ENCODE measurements at places on chromosomes 5 and 9.

DNA sequence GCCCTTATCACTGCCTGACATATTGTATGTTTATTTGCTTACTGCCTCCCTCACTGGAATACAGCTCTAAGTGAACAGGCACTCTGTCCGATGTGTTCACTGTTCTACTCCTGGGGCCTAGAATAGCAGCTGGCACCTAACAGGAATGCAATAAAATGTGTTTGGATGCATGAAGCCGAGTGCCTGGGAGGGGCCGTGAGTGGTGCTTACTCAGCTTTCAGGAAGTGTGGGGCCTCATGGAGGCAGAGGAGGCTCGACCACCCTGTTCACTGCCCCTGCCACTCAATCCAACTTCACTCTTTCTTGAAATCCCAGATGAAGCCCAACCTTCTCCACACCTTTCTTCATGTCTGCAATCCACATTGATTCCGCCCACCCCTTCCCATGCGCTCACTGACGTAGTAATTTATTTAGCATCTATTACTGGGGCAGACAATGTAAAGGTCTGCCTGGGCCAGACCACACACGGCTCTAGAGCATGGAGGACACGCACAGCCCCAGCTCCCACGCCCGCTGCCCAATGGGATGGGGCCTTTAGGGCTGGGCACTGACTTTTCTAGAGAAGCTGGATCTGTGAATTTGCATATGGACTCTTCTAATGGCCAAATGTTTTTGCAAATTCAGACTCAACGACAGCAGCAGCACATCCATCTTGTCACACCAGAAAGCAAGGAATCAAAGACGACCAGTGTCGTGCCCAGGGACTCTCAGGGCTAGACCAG is 21.3 kb downstream of the TBC1D9B start:
- no peak for DNase-seq

DNA sequence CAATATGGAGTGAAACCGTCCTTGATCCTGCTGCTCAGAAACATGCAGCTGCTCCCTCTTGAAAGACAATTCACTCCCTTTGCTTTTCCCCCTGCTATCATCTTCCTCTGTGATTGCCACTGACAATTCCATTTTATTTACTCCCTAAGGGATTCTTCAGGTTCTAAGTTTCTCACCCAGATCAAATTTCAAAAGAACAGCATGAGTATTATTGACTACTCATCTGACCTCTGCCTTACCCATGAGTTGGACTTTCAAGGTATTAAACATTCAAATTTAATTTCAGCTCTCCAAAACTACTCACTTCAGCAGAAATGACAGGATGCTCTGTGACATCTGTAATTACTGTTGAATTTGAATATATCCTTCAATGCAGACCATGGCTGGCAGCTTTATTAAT is 236.5 kb upstream of the HAPLN1 start:
- DNase-seq = no peak

DNA sequence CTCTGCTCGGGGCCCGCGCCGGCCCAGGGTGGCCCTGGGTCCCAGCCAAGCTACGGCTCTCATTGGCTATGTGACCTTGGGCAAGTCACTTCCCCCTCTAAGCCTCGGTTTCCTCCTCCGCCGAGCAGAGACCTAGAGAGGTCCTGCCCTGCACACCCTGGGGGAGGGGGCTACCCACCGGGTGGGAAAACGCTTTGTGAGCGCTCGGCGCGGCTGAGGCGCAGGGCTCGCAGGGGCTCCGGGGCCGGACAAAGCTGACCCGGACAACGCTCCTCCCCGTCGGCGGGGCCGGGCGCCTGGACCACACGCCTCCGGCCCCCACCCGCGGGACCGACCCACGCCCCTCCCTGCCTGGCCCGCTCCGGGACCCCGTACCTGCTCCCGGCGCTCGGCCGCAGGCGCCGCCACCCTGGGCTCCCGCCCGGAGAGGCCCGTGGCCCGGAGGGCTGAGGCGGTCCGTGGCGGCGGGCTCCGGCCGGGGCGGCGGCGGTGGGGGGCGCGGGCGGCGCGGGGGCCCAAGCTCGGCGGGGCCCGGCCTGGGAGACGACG is 85.7 kb upstream of the MELK start:
- no peak for DNase-seq

DNA sequence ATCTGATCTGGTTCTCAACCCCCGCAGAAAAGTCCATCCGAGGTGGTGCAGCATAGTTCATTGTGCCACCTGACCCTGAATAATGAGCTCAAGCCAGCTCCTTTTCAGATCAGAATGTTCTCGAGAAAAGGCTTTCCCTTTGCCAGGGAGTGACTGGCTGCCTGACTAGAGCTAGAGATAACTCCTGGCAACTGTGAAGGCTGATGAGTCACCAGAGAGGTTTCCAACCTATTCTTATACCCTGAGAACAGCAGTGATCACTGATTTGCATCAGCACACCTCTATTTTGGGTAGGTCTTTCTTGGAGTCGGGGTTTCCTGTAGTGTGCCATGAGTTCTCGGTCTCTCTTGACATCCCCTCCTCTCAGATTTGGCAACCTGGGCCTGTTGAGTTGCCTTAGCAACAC is 127.9 kb downstream of the PIK3R1 start:
- DNase-seq = no peak
